ENCODE measurements at places on chromosomes 7 and 10.
A peak's percentile ranks its signal among the peaks of the same experiment; 100 is the strongest.

DNA sequence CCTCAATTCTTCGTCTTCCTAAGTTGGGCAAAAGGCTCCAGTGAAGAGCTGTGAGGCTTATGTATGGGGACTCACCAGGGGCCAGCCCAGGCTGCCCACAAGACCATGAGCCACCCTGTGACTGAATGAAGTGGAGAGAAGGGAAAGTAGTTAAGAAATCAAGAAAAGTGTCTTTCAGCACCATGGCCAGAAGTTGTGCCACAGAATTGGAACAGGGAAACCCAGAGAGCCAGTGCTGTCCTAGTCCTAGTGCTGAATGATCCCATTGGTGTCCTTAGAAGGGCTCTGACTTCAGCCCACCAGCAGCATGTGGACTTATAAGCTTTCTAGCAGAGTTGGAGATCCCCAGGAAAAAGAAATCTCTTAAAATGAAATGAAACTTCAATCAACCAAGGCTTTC lies 37.0 kb upstream of the CCSER2 start:
- no peak for DNase-seq

DNA sequence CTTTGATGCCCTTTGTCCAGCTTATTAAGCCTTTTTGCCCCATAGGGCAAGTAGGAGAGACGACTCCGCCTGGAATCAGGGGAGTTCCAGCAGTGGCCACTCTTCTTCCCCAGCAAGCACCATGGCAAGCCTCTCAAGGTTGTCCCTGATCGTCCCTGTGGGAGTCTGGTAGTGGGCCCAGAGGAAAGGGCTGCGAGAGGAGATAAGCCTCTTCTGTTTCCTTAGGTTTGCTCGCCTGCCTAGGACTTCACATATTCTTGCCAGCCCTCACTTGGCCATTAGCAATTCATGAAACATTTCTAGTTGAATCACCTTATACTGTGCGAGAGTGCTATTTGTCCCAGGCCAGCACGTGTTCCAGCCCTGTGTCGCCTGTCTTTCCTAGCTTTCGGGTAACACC lies 47.8 kb upstream of the CPN1 start:
- no peak for DNase-seq

DNA sequence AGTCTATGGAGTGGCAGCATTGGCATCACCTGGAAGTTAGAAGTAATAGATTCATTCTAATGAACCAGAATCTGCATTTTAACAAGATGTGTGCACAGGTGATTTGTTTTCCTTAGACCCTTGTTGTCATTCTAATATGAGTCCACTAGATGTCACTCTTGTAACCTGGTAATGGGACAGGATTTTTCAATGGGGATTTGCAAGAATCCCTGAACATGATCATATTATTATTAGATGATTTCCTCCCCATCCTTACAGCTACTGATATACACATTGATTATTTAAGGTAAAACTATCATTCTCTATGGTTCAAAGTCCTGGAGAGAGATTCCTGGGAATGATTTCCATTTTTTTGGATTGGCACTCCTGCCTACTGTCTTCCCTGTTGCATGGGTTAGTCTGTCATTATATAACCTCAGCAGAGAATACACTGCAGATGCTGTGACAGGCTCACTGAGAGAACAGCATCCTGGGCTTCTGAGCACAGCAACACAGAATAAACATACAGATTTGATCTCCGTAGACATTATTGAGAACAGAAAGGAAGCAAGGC lies 194.9 kb downstream of the SUGCT start:
- DNase-seq, result peak; percentile 26

DNA sequence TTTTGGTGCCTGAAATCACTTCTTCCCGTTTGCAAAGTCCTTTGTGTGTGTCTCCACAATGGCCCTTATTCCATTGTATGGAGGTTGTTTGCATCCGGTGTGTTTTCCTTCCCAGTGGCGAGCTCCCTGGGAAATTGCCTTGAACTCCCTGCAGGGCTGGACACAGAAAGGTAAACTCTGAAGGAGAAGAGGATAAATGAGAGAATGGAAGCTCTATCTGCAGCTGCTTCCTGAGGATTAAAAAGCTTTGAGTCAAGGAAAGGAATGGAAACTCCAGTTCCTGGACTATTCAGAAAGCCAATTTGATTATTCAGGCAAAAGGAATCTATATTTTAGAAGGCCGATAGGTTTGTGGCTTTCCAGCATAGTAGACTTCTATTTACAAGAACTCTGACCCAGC lies 4.4 kb upstream of the GRK5 start:
- no peak for DNase-seq

- no peak for DNase-seq
These were observed 22.9 kb downstream of the SRPK2 start for GRCh38 chr7:105365541-105366534.

DNA sequence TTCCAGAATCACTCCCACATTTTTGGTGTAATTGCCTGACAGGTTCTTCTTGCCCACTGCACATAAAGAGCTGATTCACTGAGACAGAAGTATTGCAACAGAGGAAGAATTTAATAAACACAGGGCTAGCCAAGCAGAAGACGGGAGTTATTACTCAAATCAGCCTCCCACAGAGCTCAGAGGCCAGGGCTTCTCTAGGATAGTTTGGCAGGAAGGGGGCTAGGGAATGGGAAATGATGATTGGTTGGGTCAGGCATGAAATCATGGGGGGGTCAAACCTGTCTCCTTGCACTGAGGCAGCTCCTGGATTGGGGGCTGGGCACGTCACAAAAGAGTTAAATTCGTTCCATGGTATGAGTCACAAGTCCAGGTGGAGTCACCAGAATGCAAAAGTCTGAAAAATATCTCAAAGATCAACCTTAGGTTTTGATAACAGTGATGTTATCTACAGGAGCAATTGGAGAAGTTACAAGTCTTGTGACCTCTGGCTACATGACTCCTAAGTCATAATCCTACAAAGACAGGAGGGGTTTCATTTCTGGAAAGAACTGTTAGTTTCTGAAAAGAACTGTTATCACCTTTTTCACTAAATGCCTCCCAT lies 30.2 kb upstream of the ERCC6 start:
- DNase-seq, result no peak

GRCh38 chr10:120850911-120851865 lies at the start of gene WDR11:
TSS of gene WDR11 (plus strand) at chr10:120851362. CDS start at chr10:120851421, 59 bp downstream.
- DNase-seq, result peak; percentile 80

DNA sequence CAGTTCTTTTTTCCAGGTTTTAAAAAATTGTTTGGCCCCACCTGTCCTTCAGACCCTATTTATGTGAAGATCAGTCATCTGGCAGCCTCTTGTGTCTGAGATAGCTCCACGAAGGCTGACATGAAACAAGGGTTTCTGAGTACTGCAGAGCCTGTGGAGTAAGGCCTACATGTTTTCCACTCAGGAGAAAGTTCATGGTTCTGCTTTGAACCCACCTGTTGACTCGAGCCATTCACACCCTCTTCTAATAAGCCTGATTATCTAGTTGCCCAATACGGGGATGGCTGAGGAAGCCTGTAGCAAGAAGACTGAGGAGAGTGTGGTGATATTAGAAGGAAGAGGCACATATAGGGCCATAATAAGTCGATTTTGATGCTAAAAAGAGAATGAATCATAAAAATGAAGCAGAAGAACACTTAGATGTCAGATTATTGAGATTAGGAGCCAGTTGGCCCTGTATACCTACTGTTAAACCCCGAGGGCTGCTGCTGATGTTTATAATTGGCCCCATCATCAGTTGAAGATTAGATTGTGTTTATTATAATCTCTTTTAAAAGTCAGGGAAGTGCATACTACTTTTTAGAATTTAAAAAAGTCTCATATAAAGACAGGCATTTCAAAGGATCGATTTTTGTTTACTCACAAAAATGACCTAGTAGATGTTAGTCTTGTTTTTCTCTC lies 109.4 kb downstream of the CDK14 start:
- DNase-seq, result no peak

DNA sequence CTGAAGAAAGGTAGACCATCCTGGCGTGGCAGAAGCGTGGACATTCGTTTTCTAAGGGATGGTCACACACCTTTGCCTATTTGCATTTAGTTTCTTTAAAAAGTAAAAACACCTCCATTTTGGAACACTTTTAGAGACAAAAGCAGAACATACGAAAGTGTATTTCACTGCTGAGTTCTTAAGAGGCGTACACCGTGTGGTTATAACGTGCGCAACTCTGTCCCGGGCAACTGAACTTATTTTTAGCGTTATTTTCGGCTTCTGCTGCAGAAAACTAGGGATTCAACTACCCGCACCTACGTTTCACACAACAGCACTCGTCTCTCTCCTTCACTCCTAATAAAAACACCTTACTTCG lies 557 bp upstream of the LSM8 start:
- no peak for DNase-seq

- no peak for DNase-seq
These were observed 431.6 kb upstream of the NPVF start for GRCh38 chr7:25659841-25660240.

GRCh38 chr10:70832852-70833528 lies 17.2 kb downstream of the SGPL1 start:
- peak; percentile 72 for DNase-seq

GRCh38 chr7:135718794-135719437 lies 9.1 kb downstream of the SLC13A4 start:
- DNase-seq, result no peak

DNA sequence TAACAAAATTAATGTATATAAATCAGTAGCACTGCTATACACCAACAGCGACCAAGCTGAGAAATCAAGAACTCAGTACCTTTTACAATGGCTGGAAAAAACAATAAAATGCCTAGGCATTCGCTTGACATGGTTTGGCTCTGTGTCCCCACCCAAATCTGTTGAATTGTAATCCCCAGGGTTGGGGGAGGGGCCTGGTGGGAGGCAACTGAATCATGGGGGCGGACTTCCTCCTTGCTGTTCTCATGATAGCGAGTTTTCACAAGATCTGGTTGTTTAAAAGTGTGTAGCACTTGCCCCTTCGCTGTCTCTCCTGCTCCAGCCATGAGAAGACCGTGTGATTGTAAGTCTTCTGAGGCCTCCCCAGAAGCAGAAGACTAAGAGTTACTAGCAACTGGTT lies 8.6 kb downstream of the ZNF786 start:
- DNase-seq, result no peak

DNA sequence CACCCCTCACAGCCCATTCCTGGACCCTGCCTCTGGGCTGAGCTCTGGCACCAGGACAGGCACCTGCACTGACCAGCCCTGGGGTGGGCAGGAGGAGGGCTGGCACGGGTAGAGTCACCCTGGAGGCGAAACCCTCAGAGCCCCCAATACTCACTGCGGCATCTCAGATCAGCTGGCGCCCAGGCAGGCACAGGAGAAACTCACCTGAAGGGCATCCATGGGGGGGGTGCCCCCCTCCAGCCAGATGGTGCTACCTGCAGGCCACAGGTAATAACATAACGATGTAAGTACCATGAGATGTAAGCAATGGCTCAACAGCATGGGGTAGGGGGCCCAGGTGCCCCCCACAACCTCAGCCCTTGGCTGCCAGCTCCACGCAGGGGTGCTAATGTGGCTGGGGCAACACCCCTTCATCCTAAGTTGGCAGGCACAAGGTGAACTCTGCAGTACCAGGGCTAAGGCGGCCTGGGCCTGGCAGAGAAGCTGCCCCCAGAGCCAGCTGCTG lies 12.1 kb upstream of the PYROXD2 start:
- DNase-seq, result no peak

- DNase-seq, result no peak
These were observed 1.6 kb upstream of the COL13A1 start for GRCh38 chr10:69800109-69800508.

DNA sequence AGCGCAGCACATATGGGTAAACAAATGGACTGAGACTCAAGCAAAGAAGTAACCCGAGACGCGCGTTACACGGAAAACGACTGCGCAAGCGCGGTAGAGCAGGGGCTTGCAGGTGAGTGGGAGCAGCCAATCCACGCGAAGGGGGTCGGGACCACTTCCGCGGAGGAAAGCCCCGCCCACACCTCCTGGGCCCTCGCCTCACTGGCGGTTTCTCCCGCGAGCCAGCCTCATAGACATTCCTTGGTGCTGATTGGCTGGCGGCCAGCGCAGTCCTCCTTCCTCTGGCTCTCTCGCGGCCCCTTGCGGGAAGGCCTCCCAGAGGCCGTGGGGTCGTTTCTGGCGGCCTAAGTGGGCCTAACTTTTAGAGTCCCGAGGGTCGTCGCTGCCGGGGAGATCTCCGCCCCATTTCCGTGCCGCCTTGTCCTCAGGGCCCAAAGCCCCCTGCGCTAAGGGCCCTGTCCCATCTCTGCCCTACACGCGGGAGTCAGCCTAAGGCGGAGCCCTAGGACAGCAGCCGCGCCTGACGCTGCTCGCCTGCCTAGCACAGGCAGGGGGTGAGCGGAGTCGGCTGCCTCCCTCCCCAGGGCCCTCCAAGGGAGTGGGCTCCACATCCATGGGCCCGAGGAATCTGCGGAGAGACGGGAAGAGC lies 9.1 kb upstream of the FXYD4 start:
- DNase-seq, result peak; percentile 52

GRCh38 chr7:207418-208129 lies 15.2 kb downstream of the FAM20C start:
- no peak for DNase-seq

DNA sequence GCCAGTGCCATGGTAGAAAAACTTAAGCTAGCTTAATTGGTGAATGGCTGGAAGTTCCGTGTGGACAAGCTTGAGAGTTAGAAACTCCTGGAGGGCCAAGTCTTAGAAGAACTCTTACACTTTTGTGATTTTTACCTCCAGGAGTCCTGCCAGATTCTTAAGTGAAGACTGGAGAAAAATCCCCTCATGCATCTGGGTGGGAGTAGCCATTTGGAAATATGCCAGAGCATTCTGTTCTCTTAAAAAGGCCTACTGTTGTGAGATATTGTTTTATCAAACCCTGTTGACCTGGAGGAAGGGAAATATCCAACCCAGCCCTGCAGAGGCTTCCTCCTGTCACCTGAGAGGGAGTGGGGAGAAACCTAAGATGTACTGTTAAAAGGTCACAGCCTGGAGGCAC lies 17.6 kb upstream of the MCM10 start:
- DNase-seq, result no peak

DNA sequence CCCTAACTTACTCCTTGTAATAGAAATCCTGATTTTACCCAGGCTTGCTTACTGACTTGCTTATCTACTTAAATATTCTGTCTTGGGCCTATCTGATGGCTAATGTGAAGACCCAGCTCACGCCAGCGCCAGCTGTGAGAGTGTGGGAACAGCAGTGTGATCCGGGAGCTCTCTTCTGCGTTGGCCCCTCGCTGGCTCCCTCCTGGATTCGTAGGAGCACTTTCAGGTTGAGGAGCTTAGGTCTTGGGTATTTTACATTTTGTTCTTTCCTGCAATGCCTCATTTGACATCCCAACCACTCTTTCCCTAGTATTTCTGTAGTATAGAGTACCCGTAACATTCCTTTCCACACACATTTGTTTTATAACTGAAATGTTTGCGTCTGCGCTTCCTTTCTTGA lies 51.7 kb downstream of the CREM start:
- DNase-seq, result no peak

- no peak for DNase-seq
These were observed 1213.2 kb downstream of the XPNPEP1 start for GRCh38 chr10:108709927-108710722.

GRCh38 chr7:31051598-31052486 lies at the start of gene ADCYAP1R1:
TSS of gene ADCYAP1R1 (plus strand) at chr7:31052308. CDS start at chr7:31063265, 10,957 bp downstream.
- DNase-seq, result no peak

- no peak for DNase-seq
These were observed 281.1 kb downstream of the PLXNA4 start for GRCh38 chr7:132295175-132295574.

GRCh38 chr7:123844712-123845219 lies at the start of gene HYAL4:
TSS of gene HYAL4 (plus strand) at chr7:123845169. CDS start at chr7:123868274, 23,105 bp downstream.
- DNase-seq, result no peak
